ENCODE measurements at places on chromosomes 13 and 19. TPM values are rescaled to one million over a fixed set of nuclear protein-coding genes. Genes with fewer than 3 reads are reported as not detected.
A peak's percentile ranks its signal among the peaks of the same experiment; 100 is the strongest.

DNA sequence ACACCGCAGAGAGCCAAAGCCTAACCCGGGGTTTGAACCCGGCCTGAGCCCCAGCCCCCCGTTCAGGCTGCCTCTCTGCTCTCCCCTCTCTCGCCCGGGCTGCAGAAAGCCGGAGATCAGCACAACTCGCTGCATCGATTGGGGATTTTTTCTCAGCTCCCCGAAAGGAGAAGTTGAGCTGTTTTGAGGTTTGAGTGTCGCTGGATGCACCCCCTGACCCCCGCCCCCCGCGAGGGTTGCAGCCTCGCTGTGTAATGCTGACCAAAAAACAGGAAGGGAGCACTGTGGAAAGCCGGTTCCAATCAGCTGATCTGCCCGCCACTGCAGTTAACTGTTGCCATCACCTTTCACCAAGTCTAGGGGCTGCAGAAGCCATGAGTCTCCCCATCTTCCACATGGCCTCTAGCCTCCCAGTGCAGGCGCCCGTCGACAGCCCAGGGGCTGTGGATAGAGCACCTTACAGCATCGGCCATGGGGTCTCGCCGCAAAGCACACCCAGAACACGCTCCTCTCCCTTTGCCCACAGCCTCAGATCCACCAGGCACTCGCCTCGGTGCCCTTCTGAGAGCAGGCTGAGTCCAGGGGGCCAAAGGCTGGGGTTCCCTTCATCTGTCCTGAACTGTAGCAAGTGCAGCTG lies 34.5 kb downstream of the MYO9B start:
- no peak for ATAC-seq

- no peak for ATAC-seq
Observed at GRCh38 chr13:109941951-109942350, 155.6 kb upstream of the IRS2 start.

DNA sequence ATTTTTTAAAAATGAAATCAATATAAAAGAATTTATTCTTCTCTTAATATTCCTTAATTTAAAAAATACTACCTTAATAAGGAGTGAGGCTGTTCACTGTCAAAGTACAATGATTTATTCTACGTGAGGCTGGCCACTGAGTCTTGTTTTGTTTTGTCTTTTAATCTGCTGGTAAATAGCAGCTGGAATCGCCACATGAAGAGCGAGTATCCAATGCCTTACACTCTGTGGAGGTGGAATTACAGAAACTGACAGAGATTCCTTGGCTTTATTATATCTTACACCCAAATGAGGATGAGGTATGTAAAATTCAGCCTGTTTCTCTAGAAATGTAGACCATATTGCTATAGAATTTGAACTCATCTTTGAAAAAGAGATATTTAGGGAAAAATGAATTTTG lies 52.9 kb upstream of the AKAP11 start:
- ATAC-seq, result no peak

DNA sequence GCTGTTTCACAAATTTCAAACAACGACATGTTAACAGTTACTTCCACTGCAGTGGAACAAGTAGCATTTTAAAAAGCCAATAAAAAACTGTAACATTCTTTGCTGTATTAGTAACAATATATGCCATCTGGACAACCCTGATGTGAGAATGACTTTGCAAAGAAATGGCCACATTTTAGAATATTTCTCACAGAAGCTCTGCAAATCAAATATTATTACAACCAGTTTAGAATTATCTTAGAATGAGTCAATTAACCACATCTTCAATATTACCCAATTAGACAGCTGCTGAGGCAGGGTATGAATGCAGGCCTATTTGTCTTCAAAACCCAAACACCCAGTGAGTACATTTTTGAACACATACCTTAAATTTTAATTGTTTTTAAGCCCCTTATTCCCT lies 3.2 kb downstream of the ZNF699 start:
- no peak for ATAC-seq

The KLK7 gene
- 1.0 TPM for total RNA-seq

The IGFLR1 gene
- total RNA-seq, result 2.1 TPM

DNA sequence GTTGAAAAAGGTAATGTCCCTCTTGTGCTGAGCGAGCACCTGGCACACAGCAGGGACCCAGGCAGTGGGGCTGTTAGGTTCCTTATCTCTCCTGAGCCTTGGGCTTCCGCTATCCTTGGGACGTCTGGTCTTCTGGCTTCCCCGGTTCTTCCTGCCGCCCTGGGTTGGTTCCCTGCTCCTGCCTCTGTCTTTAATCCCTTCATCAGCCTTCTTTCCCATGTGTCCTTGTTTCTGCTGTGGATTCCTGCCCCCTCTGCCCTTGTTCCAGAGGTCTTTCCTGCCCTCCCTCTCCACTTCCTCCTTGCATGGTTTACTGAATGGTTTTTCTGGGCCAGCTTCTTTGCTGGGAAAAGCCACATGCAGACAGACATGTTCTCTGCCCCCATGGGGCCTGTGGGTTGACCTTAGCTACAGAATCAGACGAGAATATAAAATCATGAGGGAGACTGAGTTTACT lies 2.6 kb downstream of the EPN1 start:
- no peak for ATAC-seq

DNA sequence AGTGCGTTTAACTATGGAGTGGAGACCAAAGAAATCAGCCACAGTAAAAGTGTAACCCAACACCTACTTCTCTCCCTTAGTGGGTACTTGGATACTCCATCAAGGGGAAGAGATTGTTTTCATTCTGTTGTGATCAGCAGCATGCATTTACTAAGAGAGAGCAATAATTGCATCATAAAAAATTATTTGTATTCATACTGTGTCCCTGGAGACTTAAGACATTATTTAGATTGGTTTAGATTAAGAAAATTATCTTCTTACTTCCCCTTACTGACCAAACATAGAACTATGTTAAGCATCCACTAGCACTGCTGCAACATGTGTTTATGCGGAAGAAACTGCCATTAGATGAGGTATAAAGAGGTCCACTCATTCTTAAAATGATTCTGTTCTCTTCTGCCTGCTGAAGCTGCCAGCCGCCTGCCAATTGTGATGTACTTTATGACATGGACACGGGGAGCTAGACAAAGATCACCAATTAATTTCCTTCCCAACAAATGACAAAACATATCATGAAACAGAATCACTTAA lies 738.5 kb downstream of the DIAPH3 start:
- no peak for ATAC-seq

The MCF2L gene
- total RNA-seq, result 30.1 TPM

The LRRC25 gene
- 0.19 TPM for total RNA-seq

GRCh38 chr19:2648528-2648937 lies 54.0 kb downstream of the GNG7 start:
- ATAC-seq, result peak; percentile 54

DNA sequence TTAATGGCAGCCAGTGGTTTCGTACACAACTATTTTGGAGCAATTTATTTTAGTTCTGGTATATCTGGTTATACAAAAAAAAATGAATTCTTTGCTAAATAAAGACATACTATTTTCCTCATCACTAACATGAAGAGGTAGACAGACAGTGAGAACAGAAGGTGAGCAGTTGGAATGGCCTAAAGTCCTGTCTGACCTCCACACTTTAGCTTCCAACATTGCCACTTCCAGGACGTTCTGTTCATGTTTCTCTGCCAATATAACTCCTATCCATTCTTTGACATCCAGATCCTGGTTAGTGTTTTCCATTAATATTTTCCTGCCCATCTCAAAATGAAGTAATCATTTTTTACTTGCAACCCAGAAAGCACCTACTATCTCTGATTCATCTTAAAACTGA lies 112.9 kb upstream of the FRY start:
- ATAC-seq, result no peak

- no peak for ATAC-seq
Observed at GRCh38 chr13:110816500-110816899, 98.4 kb downstream of the ANKRD10 start.

The ZNF93 gene
- 0.61 TPM for total RNA-seq

- ATAC-seq, result peak; percentile 82
Observed at GRCh38 chr19:33064458-33064791, 263 bp downstream of the RHPN2 start.

- ATAC-seq, result no peak
Observed at GRCh38 chr19:6773323-6773931, 919 bp downstream of the VAV1 start.

- no peak for ATAC-seq
Observed at GRCh38 chr19:35002037-35002535, 2.0 kb downstream of the GRAMD1A start.

GRCh38 chr13:91158017-91158395 lies 189.5 kb upstream of the MIR17HG start:
- no peak for ATAC-seq

DNA sequence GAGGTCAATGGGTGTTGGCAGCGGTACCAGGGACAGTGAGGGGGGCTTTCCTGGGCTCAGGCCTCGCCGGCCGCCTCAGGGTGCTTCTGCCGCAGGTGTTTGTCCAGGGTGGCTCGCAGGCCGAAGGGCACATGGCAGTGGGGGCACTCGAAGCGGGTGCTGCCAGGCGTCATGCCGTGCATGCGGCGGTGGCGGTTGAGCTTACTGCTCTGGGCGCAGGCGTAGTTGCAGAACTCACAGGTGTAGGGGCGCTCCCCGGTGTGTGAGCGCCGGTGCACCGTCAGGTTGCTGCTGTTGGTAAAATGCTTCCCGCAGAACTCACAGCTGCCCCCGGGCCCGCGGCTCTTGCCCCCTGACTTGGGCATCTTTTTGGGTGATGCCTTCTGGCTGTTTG lies 4.7 kb downstream of the ZNF296 start:
- ATAC-seq, result no peak

DNA sequence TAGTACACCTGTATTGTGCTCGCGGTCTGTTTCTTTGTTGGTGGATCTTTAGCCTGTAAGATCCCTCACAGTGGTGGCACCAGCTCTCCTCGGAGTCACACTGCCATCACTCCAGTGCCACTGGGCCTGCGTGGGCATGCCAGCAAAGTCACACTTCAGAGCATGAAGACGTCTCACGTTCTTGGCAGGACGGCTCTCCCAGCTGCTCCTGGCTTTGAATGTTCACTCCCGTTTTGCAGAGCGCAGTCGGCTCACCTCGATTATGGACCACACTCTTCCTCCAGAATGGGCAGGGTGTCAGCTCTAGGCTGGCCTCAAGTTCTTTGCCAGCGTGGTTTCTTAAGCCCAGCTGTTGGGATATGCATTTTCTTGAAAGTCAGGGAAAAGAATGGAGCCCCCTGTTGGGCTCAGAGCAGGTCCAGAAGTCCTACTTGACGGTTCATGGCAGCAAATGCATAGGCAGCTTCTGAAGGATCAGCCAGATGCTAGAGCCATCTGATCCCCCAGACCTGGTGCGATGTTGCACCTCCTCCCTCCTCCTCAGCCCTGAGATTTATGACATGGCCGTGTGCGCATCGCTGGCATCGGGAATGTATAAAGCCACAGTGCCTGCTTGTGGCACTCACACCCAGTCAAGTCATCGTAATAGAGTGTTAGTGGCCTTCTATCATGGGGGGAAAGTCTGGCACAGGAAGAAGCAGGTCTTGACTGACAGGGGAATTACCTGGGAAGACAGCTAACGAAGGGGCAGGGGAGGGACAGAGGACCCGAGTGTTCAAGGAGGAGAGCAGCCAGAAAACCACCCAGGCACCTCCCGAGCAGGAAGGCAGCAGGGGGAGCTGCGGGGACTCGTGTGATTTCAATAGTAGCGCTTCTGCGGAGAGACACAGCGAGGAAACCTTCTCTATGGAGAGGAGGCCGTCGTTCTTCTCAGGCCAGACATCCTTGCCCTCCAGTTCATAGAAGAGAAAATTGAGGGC lies 40.2 kb upstream of the NPAS1 start:
- ATAC-seq, result no peak

- peak; percentile 57 for ATAC-seq
Observed at GRCh38 chr19:1039646-1040475, at the start of gene ABCA7. Gene ABCA7, plus strand, starts transcription at chr19:1040107. Its CDS starts 1,255 bp downstream, at chr19:1041362.

DNA sequence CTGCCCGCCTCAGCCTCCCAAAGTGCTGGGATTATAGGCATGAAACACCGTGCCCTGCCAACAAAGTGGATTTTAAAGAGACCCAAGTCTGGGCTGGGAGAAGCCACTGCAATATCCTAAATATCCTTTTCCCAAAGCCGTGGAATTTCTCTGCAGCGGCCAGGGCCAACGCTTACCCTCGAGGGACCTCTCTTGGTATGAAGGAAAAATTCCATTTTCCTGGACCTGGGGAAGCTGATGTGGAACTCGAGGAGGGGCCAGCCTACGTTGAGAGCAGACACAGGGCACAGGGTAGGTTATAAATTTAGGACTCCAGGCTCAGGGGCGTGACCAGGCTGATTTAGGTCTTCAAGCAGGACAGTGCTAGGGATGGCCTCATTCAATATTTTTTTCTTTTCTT lies 17.7 kb upstream of the UPF1 start:
- ATAC-seq, result no peak

DNA sequence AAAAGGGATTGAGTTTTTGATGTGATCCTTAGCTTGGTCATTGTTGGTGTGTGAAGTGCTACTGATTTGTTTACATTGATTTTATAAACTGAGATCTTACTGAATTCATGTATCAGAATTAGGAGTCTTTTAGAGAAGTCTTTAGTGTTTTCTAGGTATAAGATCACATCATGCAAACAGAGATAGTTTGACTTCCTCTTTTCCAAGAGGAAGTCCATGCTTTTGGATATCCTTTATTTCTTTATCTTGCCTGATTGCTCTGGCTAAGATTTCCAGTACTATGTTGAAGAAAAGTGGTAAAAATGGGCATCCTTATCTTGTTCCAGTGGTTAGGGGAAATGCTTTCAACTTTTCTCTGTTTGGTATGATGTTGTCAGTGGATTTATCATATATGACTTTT lies 561.2 kb upstream of the SLITRK1 start:
- no peak for ATAC-seq

The TUBB4A gene
- 32.4 TPM for total RNA-seq

- no peak for ATAC-seq
Observed at GRCh38 chr13:106762708-106763107, 194.8 kb upstream of the ARGLU1 start.

DNA sequence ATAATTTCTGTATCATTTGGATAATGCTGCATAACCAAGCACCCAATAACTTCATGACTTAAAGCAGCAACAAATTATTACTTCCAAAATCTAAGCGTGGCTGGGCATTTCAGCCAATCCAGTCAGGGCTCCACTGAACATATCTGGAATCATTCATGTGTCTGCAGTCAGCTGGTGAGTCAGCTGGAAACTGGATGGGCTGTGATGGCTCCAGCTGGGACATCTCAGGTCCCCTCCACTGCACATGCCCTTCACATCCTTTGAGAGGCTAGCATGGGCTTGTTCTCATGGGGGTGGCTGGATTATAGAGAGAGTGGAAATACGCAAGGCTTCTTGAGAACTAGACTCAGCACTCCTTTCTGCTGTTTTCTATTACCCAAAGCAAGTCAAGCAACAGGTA lies 961.9 kb downstream of the DIAPH3 start:
- ATAC-seq, result no peak

The OR7D2 gene
- 0.04 TPM for total RNA-seq

The FGF14 gene
- 9.1 TPM for total RNA-seq

- no peak for ATAC-seq
Observed at GRCh38 chr13:98300956-98301641, 124.0 kb upstream of the RNF113B start.

The CBARP gene
- 9.6 TPM for total RNA-seq

The VSTM1 gene
- not detected for total RNA-seq

DNA sequence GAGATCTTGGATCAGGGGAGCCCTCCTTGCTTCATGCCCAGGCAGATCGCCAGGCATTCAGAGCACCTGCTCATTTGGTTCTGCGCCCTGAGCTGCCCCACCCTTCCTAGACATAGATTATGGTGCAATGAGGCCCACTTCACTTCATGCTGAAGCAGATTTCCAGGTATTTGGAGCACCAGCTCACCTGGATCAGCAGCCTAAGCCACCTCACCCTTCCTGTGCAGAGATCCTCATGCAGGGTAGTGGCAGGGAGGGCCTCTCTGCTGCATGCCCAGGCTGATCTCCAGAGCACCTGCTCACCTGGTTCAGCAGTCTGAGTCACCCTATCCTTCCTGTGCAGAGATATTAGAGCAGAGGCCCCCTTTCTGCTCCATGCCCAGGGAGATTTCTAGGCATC lies 1966.1 kb downstream of the PCDH9 start:
- no peak for ATAC-seq

- no peak for ATAC-seq
Observed at GRCh38 chr13:98297051-98297450, 120.0 kb upstream of the RNF113B start.
